ENCODE measurements at places on chromosomes 6 and 20. TPM values are rescaled to one million over a fixed set of nuclear protein-coding genes. Genes with fewer than 3 reads are reported as not detected.

DNA sequence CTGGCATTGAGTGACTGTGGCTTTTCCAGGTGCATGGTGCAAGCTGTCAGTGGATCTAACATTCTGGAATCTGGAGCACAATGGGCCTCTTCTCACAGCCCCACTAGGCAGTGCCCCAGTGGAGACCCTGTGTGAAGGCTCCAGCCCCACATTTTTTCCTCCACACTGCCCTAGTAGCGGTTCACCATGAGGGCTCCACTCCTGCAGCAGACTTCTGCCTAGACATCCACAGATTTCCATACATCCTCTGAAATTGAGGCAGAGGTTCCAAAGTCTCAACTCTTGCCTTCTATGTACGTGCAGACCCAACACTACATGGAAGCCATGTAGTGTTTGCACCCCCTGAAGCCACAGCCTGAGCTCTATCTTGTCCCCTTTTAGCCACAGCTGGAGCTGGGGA lies 118.0 kb upstream of the BMP5 start:
- DNase-seq, result no peak

The KIF13A gene
- 53.4 TPM for total RNA-seq

The TRIM40 gene
- total RNA-seq, result not detected

The PTCHD4 gene
- 3.1 TPM for total RNA-seq

- DNase-seq, result no peak
These were observed 13.7 kb downstream of the BPIFA1 start for GRCh38 chr20:33249456-33249855.

DNA sequence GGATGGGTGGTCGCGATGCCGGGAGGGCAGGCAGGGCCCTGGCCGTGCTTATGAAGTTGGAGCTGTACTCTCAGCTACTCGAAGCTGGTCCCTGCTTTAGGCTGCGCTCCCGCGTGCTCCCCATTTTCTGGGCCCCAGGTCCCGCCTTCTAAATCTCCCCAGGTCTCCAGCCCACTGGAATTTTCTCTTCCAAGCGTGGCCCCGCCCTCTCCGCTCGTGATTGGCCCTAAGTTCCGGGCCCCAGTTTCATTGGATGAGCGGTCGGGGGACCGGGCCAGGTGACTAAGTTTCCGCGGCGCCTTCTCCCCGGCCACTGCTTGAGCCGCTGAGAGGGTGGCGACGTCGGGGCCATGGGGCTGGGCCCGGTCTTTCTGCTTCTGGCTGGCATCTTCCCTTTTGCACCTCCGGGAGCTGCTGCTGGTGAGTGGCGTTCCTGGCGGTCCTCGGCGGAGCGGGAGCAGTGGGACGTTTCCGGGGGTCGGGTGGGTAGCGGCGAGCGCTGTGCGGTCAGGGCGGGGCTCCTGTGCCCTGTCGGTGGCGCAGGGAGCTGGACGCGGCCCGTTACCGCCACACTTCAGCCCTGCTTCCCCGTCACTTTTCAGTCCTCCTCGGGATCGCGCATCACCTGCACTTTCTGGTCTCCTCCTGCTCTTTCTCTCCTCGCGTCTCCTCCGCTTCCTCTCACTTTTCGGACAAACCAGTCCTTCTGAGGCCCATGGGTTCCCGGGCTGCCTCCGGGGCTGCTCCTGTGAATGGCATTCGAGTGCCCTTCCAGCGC lies at the start of gene MICA:
MICA (plus strand) TSS at position 313 of the 778 bp plus-strand sequence; CDS start at position 351, 38 bp downstream.
- DNase-seq, result peak; percentile 90

DNA sequence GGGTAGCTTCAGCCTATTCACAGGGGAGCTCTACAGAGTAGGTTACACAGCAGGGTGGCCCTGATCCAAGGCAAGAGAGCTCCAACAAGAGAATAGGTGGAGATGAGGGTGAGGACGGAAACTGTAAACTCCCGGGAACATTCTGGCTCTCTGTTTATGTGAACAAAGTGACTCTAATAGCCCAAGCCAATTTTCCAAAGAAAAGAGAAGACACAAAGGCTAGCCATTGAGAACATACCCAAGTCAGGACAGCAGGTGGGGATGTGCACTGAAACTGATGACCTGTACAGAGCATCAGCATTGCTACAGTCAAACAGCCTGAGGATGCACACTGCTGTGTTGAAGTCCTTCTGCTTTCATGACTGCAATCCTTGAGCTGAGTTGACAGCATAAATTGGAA lies 136.0 kb upstream of the TOP1 start:
- no peak for DNase-seq

- DNase-seq, result no peak
These were observed at the start of gene GPR6 for GRCh38 chr6:109978174-109979032. TSS of gene GPR6 (plus strand) at chr6:109978311. CDS start at chr6:109979113, 802 bp downstream.

- no peak for DNase-seq
These were observed 19.4 kb downstream of the ULBP1 start for GRCh38 chr6:149983145-149983544.

The MRPS10 gene
- 12.6 TPM for total RNA-seq

The ADGRB3 gene
- 6.4 TPM for total RNA-seq

The TRDN gene
- 1.6 TPM for total RNA-seq

GRCh38 chr20:2760952-2761305 lies 39.5 kb downstream of the CPXM1 start:
- no peak for DNase-seq

The ZBTB12 gene
- 11.0 TPM for total RNA-seq

GRCh38 chr6:167113935-167114910 lies 8.7 kb upstream of the CCR6 start:
- no peak for DNase-seq

DNA sequence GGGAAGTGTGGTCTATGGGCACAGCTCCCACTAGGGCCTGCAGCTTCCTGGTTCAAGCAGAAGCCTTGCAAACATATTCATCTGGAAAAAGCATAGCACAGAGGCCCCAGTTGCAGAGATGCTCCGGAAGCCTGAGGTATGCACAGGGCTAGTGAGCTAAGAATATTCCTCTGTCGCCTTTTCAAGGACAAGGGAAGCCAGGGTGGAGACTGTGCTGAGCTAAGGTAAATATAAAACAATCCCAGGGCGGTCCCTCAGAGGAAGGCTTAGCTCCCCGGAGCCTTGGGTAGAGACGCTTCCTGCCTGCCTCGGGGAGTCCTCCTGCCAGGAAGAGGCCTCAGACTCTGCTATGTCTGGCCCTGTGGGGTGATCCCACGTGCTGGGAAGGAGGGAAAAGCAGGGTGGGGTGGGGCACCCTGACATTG lies 134.8 kb upstream of the FOXA2 start:
- no peak for DNase-seq

GRCh38 chr20:44566018-44566417 lies 16.4 kb upstream of the PKIG start:
- no peak for DNase-seq

- DNase-seq, result no peak
These were observed 149.4 kb downstream of the ELOVL4 start for GRCh38 chr6:79797912-79798311.

GRCh38 chr20:53613748-53614147 lies 20.1 kb upstream of the ZNF217 start:
- no peak for DNase-seq

GRCh38 chr20:6269168-6269873 lies 146.5 kb upstream of the FERMT1 start:
- no peak for DNase-seq

DNA sequence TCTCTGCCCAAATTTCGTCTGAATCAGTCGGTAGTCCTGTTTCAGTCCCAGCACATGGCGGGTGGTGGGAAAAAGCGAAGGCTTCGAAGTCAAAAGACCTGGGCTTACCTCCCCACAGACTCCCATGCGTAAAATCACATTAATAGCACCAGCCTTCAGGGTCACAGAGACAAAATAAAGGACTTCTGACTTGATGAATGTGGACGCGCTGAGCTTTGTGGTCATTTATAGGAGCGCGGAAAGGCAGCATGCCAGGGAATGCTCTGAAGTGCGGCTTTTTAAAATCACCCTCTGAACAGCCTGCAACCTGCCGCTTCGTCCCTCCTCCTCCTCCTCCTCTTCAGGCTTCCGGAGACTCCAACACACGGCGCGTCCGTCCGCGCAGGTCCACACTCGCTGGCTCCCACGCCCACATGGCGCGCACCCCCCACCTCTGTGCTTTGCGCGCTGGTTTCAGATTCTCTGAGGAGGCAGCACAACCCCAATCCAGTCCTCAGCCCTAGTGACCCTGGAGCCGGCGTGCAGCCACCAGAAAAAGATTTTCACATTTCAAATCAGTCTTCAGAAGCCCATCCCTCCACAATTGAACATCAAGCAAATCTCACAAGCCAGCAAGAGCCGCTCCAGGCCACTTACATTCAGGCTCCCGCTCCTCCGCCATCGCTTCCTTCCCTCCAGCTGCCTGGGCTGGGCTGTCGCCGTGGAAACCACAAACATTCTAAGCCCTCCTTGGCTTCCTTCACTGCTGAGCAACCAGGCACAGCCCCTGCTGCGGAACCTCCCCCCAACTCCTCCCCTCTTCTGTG lies at the start of gene C6orf118:
C6orf118 (minus strand) TSS at position 680 of the 806 bp plus-strand sequence; CDS start at position 661, 19 bp downstream.
- DNase-seq, result no peak

DNA sequence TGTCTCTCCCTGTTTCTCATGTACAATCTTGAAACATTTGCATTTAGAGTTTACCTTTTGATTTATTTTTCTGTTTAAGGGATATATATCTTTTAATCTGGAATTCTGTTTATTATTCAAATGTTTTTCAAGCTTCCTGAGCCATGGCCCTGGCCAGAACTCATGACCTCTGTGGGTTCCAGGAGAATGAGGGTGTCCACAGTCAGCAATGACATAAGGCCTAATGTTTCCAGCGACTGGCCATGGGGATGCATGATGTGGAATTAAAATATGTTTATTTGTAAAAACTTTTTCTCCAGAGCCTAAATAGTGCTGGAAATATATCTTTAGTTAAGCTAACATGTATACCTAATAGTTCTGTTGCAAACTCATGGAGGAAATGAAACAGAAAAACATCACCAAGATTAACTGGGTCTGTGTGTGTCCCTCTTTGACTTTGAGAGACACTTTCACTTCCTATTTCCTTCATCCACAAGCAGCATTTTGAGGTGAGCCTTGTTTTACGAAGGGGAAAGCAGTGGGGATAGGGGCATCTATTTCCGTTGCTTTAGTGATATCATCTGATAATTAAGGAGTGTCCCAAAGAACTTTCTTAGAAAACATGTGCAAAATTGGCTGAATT lies 87.6 kb downstream of the SMOC2 start:
- DNase-seq, result no peak

The DDRGK1 gene
- 38.5 TPM for total RNA-seq

The DEFB112 gene
- total RNA-seq, result not detected

The BPIFB1 gene
- not detected for total RNA-seq

DNA sequence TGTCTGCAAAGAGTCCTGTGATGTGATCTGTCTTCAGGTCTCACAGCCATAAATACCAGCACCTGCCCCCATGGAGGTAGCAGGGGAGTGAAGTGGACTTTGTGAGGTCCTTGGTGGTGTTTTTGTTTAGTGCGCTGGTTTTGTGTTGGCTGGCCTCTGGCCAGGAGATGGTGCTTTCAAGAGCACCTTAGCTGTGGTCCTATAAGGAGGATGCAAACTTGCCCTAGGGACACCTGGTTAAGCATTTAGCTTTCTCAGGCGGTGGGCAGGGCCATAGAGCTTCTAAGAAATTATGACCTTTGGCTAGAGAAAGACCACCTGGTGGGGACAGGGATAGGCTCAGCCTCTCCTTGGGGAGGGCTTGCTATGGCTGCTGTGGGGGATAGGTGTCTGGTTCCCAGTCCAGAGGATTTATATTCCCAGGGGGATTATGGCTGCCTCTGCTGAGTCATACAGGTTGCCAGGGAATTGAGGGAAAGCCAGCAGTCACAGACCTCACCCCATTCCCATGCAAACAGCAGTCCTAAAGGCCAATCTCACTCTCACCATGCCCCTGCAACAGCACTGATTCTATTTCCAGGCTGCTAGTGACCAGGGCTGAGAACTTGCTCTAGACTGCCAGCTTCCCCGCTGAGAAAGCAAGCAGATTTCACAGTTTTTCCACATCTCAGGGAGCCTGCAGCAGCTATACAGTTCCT lies 259.3 kb downstream of the TFAP2B start:
- no peak for DNase-seq

DNA sequence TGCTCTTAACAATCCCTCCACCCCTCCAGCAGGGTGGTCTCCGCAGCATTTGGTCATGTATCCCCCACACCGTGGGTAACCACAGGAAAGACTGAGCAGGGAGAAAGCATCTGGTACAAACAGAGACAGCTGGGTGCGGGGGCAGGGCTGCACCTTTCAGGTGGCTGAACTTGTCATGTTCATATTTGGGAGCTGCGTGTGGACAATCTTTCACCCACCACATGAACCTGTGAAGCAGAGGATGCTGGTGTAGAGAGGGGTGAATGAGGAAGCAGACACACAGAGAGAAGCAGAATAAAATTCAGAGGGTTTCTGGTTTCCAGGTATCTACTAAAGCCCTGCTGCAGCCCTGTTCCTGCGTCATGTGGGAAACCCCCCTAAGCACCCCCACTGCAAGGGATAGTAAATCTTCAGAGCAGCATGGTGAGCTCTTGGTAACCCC lies 8.9 kb downstream of the GFOD1 start:
- DNase-seq, result no peak
